Cardiac septum (tissue), 1 donor: ENCODE measurements at places on chromosomes 4 and X. TPM values are rescaled to one million over a fixed set of nuclear protein-coding genes. Genes with fewer than 3 reads are reported as not detected.

FGG gene
- total RNA-seq: not detected

DNA sequence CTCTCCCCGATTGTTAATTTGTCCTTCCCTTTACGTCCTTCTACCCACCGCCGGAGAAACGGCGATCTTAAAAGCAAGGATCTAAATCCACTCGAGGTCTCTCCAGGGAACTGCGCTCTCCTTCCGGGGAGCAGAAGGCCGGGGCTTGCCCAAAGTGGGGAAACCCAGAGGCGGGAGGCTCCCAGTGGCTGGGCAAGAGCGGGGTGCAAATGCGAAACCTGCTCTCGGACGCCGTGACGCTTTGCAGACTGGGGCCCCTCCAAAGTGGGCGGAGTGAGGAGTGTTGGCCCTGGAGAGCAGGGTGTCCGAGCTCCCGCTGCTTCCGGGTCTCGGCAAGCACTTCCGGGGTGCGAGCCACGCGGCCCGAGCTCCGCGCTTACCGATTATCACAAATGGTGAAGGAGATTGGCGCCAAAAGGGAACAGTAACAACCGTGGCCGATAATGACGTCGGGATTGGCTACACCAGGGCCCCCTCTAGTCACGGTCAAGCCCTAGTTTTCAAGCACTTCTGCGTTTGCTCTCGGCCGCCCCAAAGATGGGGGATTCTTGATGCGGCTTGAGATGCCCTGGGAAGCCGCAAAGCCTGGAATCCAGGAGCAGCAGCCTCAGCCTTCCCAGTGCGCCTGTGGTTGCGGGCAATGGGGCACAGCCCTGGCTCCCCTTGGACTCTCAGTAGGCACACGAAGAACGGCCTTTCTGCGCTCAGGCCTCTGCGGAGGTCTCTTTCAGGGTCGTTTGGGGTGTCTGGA lies 29.0 kb downstream of the HAND2 start:
- DNase-seq: no peak

DNA sequence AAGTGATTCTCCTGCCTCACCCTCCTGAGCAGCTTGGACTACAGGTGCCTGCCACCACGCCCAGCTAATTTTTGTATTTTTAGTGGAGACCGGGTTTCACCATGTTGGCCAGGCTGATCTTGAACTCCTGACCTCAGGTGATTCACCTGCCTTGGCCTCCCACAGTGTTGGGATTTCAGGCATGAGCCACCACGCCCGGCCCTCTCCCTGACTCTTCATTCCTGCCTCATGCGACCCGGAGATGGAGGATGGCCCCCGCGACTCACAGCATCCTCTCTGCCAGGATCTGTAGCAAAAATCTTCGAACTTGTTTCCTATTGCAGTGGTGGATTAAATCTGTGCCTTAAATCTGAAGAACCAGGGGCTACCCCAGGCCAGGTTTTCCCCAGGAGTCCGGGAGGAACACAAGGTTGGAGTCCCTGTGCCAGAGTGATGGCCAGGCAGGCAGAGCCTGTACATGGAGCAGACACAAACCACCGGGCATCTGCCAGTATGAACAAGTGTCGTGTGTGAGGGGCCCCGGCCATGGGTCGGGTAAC lies 11.5 kb downstream of the CPLX1 start:
- DNase-seq: no peak

GRCh38 chr4:32163125-32163524 lies 1443.0 kb downstream of the PCDH7 start:
- no peak for DNase-seq
